ENCODE measurements at places on chromosomes 3 and 15.

- no peak for DNase-seq
These were observed 24.3 kb downstream of the SGO1 start for GRCh38 chr3:20161714-20162113.

DNA sequence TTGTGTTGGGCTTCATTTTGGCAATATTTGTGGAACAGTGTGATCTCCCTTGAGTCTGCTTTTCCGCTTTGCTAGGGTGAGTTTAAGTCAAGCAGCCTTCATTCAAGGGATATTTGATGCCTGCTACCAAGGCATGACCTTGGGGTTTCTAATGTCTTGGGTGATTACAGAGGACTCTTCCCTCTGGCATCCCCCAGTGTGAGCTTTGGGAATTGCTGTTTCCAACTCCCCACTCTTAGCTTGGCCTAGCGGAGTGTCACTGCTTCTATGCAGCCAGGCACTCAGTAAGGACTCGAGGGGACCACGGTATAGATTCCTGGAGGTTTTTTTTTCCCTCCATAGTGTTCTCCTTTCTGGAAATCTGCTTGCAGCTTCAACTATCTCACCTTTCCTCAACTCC, 21.1 kb downstream of the GCNT3 start:
- DNase-seq: no peak

- no peak for DNase-seq
These were observed 330.2 kb downstream of the OCA2 start for GRCh38 chr15:27768732-27769475.

DNA sequence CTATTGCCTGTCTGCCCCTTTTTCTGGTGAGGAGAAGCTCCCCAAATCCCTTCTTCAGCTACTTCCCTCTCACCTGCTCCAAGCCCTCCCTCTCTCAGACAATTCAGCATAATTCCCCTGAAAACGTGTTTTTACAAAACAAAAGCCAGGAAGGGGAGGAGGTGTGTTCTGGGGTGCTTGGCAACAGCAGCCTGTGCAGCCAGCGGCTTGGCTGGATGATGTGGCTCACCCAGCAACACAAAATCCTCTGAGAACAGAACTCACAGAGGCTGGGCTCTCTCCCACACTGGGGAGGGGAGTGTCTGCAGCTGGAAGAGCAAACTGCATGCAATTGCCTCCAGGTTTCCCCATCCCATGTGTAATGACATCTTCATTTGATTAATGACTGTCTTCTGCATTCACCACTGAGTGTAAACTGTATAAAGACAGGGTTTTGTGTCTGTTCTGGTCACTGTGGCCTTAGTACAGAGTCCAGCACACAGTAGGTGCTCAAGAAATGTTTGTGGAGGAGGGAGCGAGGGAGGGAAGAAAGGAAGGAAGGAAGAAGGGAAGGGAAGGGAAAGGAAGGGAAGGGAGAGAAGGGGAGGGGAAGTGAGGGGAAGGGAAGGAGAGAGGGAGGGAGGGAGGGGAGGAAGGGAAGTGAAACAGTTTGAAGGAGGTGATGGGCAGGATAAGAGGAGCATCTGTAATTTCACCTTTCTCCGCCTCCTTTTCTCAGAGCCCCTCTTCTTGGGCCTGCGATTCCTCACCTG, 70.1 kb upstream of the GLCE start:
- no peak for DNase-seq

DNA sequence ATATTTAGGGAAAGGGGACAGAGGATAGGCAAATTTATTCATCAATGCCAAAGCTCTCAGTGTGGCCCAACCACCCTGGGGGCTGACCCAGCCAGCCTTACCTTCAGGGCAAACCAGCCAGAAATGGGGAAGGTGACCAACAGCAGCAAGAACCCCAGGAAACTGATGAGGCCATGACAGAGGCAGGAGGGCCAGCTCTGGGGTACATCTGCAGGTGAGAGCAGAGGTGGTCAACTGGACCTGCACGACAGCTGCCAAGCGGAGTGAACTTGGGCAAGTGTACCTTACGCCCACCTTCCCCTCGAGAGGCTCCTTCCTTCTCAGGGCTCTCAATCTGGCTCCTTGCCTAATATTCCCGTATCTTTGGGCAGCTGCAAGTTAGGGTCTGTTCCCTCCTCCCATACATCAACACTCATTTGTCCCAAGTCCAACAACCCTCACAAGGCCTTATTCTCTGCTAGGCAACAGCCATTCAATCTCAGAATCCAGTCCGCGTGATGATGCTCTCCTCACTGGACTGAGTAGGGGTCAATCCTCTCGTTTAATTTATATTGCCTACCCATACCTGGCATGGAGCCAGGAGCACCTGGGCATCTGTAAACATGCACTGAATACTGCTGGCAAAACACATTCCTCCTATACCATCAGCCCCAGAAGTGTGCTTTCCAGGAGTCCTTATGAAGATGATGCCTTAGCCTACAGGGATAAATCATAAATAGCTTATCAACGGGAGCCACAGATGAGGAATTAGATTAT, 1.7 kb downstream of the STOML1 start:
- no peak for DNase-seq

GRCh38 chr15:42069025-42069424, 25.3 kb downstream of the PLA2G4D start:
- no peak for DNase-seq
